ENCODE measurements at places on chromosomes 3 and 15.

DNA sequence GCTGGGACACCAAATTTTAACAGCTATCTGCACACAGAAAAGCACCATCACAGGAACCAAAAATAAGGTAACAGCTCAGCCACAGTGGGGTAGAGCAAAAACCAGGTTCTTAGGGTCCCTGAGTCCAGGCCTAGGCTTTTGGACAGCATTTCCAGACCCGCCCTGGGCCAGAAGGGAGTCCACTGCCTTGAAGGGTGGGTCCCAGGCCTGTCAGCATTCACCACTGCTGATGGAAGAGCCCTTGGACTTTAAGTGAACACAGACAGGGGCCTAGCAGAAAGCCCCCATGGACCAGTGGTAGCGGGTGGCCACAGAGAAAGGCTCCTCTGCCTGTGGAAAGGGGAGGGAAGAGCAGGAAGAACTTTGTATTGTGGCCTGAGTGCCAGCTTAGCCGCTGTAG, 56.4 kb downstream of the PLCH1 start:
- DNase-seq = no peak

DNA sequence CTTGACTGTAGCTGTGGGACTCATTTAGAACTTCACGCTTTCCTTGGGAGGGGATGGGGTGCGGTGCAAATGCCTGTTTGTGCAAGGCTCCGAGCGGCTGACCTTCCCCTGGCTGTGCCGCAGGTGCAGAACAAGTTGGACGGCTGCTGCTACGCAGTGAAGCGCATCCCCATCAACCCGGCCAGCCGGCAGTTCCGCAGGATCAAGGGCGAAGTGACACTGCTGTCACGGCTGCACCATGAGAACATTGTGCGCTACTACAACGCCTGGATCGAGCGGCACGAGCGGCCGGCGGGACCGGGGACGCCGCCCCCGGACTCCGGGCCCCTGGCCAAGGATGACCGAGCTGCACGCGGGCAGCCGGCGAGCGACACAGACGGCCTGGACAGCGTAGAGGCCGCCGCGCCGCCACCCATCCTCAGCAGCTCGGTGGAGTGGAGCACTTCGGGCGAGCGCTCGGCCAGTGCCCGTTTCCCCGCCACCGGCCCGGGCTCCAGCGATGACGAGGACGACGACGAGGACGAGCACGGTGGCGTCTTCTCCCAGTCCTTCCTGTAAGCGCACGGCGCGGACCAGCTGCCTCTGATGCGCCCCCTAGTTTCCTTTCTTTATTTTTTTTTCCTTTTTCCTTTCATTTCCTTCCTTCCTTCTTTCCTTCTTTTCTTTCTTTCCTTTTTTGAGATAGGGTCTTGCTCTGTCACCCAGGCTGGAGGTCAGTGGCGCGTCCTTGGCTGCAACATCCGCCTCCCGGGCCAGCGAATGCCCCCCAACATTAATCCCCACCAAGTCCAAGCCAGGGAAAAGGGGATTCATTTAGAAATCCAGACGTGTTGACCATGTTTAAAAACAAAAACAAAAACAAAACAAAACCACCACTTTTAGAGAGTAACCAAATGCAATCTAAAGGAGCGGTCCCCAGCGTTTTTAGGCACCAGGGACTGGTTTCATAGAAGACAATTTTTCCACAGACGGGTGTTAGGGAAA, 42.7 kb downstream of the EIF2AK4 start:
- DNase-seq = no peak

GRCh38 chr3:47976135-47976732, 40.0 kb downstream of the MAP4 start:
- DNase-seq = no peak

DNA sequence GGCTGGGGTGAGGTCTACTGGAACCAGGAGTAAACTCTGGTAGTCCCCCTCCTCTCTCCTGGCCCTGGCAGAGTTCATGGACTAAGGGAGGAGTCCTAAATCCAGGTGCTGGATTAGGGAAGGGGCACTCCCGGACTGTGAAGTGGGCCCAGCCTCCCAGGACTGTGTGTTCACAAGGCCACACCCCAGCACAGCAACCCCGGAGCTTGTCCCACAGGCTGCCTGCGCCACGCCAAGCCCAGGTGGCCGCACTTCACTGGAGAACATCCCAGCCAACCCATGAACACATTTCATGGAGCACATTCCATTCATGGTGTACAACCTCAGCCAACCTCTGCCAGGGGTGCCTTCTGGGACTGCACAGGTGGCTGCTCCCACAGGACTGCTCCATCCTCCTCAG, 8.2 kb downstream of the ARPIN start:
- DNase-seq = no peak

DNA sequence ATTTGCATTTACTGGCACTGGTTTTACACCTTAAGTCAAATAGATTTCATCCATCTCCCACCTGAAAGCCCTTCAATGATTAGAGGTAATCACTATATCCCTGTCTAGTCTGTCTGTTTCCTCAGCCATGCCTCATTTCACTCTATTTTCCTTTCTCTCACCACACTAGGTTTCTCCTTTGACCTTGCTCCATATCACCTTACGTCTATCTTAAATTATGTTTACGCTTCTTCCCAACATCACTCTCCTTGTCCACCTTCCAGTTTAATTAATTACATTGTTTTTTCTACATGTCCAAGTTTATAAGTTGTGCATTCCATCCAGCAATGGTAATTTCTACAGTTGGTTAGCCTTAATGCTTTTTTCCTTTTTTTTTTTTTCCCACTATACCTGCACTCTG, 396.7 kb upstream of the PDZRN3 start:
- no peak for DNase-seq

GRCh38 chr3:179071027-179071322, 634 bp downstream of the ZMAT3 start:
- DNase-seq = no peak

- DNase-seq = no peak
Observed at GRCh38 chr3:57815036-57815435, 58.9 kb downstream of the SLMAP start.

DNA sequence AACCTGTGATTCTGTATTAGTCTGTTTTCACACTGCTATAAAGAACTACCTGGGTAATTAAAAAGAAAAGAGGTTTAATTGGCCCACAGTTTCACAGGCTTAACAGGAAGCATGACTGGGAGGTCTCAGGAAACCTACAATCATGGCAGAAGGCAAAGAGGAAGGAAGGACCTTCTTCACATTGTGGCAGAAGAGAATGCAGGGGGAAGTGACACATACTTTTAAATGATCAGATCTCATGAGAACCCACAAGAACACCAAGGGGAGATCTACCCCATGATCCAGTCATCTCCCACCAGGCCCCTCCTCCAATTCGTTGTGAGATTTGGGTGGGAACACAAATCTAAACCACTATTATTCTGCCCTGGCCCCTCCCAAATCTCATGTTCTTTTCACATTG, 6.1 kb downstream of the ZKSCAN7 start:
- no peak for DNase-seq

- DNase-seq = no peak
Observed at GRCh38 chr3:160183345-160184076, 41.7 kb upstream of the C3orf80 start.

- DNase-seq = no peak
Observed at GRCh38 chr15:50066202-50066601, 52.8 kb downstream of the ATP8B4 start.

- DNase-seq = no peak
Observed at GRCh38 chr15:98003518-98003917, 43.0 kb downstream of the ARRDC4 start.

GRCh38 chr3:128413413-128414205, 53.1 kb downstream of the DNAJB8 start:
- DNase-seq = no peak

GRCh38 chr3:59612444-59612715, 562.6 kb upstream of the CFAP20DC start:
- DNase-seq = no peak

DNA sequence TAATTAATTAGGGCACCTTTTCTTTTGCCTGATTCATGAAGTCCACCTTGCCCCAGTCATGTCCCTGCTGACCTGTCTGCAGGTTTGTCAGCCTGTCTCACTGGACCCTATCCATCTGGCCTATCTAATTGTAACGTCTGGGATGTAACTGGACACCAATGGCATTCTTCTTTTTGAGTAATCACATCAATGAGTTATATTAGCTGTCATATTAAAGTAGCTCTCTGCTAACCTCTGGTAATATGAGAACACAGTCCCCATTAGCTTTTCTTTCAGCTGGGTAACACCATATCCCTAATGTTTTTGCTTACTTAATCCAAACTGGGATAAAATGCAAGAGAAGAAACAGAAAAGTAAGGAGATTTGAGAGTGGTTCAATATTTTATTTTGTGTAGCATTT, 166.2 kb upstream of the VEPH1 start:
- DNase-seq = no peak
